Stimulated activated CD4-positive, alpha-beta T cell treated with anti-CD3 and anti-CD28 coated beads, TNF-alpha, amount 100 ng/mL, for 4 hours (primary cell): ENCODE measurements at places on chromosomes 3 and 15.

- no peak for DNase-seq
Observed at GRCh38 chr3:60388731-60389130, 862.5 kb downstream of the FHIT start.

GRCh38 chr3:16888785-16889607 lies 4.2 kb downstream of the PLCL2 start:
- DNase-seq: no peak

GRCh38 chr3:98967758-98968157 lies 66.3 kb upstream of the DCBLD2 start:
- no peak for DNase-seq

- DNase-seq: peak; percentile 70
Observed at GRCh38 chr15:63277038-63277892, at the start of gene APH1B. APH1B (plus strand) TSS chr15:63277605; CDS start chr15:63277624, 19 bp downstream.

DNA sequence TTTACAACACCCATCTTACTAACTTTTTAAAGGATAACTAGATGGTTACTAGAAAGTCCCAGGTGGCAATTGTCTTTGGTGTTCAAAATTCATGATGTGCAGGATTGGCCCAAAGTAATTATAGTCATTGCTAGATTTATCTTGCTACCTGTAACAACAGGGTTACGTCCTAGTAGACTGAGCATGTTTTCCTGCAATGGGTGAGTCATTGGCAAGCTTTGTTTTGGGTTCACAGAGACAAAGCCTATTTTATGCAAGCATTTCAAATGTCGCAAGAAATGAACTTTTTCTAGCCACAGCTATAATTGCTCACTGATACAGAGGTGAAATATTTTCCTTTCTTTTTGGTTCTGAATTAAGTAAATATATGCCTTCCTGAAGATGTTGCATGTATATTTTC lies 267.6 kb downstream of the AGBL1 start:
- no peak for DNase-seq

GRCh38 chr3:62705721-62706120 lies 169.5 kb downstream of the CADPS start:
- DNase-seq: no peak

- DNase-seq: no peak
Observed at GRCh38 chr15:70509282-70509662, 254.1 kb downstream of the UACA start.

DNA sequence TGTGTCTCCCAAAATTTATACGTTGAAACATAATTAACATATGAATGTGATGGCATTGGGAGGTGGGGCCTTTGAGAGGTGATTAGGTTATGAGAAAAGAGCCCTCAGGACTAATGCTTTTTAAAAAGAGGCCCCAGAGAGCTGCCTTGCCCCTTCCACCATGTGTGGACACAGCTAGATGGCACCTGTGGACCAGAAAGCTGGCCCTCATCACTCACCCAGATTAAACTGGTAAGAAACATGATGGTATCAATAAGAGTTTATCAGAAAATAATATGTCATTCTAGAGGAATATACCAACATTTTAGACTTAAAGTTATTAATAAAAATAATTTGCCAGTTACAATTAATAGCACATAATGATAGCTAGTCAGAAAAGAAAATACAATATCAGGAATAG lies 25.2 kb upstream of the FAN1 start:
- DNase-seq: no peak

- no peak for DNase-seq
Observed at GRCh38 chr3:55591888-55592287, 104.8 kb upstream of the WNT5A start.

- DNase-seq: no peak
Observed at GRCh38 chr15:100944986-100945385, 25.8 kb downstream of the LRRK1 start.

DNA sequence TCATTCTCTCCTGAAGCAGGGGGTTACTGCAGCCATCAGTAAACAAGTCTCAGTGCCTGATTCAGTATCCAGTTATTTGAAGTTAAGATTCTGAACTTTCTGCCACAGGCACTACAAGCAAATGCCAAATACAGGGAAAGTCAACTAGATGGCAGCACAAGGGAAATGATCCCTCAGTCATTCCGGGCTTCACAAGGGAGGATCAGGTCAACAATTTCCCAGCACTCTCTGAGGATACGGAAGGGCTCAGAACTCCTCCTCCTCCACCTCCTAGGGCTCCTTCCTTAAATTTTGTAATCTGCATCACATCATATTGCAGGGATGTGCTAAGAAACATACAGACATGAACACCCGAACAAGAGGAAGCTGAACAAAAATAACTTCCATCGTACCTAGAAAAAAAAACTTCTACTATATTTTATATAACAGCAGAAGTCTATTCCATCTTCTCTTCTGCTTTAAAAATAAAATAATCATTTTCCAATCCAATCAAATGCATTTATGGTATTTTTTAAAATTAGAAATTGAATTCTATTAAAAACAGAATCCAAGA lies 187.1 kb downstream of the FMN1 start:
- no peak for DNase-seq

GRCh38 chr15:66765478-66766281 lies 63.6 kb downstream of the SMAD6 start:
- no peak for DNase-seq

DNA sequence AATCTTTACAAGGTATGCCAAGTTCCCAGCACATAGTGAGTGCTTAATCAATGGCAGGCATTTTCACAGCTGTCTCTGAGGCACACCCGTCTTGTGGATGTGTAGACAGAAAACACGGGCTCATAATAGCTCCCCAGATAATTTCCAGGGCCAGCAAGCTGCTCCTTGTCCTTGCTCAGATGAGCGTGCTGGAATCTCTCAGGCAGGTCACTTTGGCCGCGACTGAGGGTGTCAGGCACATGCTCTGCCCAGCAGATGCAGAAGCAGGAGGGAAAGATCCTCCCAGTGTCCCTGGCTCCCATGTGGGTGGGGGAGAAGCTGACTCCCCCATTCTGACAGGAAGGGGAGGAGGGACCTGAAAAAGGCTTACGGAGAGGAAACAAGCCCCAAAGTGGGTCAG lies 35.6 kb upstream of the SLC6A1 start:
- DNase-seq: no peak

DNA sequence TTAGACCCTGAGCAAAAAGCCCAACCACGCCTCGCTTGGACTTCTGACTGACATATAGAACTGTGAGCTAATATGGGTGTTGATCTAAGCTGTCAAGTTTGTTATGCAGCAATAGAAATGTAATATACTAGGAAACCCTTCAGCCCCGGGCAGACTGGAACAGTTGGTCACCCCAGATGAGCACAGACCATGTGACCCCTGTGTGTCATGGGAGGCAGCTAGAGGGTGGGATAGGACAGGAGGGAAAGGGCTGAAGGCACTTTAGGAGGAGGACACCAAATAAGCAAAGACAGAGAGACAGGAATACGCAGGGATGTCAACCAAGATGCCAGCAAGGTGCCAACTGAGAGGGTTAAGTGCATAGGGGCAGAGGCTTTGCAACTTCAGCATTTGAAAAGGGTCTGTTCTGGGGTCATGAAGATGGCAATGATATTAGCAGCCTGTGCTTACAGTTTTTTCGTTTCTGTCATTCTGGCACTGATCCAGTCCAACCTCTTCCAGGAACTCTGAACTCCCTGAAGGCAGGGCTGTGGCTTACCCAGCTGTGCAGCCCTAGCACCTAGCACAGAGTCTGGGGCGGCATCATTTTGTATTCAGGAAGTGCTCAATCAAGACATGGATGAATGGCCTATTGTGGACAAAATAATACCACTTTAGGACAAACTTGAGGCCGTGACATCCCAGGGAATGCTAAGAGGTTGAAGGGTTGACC lies 51.4 kb downstream of the HES1 start:
- DNase-seq: no peak

DNA sequence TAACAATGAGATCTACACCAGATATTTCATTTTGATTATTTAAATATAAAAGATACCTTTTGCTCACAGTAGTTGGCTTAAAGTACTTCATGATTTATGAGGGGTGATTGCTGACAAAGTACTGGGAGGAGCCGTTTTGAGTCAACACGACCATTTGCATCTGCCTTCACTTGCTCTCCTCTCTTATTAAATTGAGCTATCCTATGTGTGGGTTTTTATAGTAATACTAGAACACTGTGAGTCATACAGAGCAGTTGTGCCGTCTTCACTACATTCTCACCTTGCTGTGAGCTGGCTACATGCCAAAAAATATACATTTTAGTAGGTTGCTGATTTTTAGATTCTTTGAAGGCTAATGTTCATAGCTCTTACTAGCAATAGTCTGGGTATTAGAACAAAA lies 161.2 kb downstream of the ALCAM start:
- no peak for DNase-seq

GRCh38 chr3:167830007-167830406 lies 94.5 kb downstream of the SERPINI1 start:
- DNase-seq: no peak

DNA sequence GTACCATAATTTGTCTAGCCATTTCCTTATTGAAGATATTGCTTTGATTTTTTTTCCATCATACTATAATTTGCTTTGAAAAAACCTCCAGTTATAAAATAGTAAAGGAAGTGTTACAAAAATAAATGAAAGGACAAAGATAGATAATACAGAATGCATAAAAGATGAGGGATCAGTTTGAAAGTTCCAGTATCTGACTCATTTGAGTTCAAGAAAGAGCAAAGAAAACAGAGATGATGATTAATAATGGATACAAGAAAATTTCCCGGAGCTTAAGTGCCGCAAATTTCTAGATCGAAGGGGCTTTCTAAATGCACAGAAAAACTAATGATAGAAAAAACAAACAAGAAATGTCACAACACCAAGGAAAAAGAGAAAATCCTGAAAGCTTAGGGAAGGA lies 4.3 kb downstream of the WDR48 start:
- DNase-seq: no peak

DNA sequence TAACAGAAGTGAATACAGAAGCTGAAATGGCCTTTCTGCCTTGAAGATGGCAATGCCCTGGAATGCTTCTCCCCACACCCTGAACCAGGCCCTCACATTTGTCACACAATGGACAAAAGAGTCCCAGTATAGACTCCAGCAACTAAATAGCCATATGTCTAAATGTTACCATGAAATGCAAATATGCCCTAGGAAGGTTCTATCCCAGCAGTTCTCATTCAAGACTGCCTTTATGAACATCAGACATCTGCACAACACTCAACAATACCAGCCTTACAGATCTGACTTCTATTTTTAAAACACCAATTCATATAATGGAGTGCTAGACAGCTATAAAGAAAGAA lies 7.9 kb downstream of the ITGB5 start:
- DNase-seq: no peak

DNA sequence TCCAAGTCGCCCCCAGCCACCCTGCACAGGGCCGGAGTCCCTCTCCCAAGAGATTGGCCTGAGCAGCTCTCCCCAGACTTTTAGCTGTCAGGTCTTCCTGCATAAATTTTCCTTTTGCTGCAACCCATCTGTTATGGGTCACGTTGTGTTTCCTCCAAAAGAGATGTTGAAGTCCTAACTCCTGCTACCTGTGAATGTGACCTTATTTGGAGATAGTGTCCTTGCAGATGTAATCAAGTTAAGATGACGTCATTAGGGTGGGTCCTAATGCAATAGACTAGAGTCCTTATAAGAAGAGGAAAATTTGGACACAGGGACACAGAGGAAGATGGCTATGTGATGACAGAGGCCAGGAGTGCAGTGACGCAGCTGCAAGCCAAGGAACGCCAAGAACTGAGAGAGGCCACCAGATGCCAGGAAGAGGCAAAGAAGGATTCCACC lies 13.2 kb upstream of the SLC6A6 start:
- no peak for DNase-seq

- no peak for DNase-seq
Observed at GRCh38 chr3:27571345-27571744, 87.2 kb upstream of the SLC4A7 start.

GRCh38 chr3:98894791-98895576 lies 6.5 kb downstream of the DCBLD2 start:
- no peak for DNase-seq

GRCh38 chr15:100966997-100967396 lies 47.8 kb downstream of the LRRK1 start:
- no peak for DNase-seq

DNA sequence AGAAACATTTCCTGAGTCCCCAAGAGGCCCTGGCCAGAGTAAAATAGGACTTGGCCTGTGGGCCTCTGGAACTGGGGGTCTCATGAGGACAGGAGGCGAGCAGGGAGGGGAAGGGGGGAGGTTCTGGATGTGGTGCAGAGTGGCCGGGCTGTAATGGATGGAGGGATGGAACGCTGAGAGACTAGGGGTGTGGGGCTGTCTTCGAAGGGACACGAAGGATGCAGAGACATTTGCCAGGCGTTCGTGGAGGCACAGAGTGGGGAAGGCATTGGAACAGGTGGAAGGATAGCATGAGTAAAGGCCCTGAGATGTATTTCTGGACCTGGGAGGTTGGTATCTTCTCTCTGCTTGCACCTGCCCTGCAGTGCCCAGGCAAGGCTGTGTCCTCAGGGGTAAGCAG lies 2.1 kb upstream of the LCTL start:
- no peak for DNase-seq

- DNase-seq: no peak
Observed at GRCh38 chr3:64716110-64716710, 28.4 kb upstream of the ADAMTS9 start.

DNA sequence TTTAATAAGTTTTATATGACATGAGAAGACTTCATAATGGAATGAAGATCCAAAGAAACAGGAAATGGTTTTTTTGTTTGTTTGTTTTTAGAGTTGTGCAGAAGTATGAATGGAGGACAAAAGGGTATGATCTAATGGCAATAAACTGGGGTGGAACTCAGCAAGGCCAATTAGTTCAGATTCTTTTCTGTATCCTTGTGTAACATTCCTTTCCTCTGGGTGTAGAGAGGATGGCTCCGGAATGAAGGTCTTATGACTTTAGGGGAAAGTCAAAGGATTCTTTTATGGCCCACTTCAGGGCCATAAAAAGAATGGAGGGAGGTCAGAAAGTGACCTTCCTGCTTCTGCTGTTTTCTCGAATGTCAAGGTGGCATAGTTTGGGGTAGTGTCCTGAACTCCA lies 152.6 kb downstream of the DPH6 start:
- no peak for DNase-seq

DNA sequence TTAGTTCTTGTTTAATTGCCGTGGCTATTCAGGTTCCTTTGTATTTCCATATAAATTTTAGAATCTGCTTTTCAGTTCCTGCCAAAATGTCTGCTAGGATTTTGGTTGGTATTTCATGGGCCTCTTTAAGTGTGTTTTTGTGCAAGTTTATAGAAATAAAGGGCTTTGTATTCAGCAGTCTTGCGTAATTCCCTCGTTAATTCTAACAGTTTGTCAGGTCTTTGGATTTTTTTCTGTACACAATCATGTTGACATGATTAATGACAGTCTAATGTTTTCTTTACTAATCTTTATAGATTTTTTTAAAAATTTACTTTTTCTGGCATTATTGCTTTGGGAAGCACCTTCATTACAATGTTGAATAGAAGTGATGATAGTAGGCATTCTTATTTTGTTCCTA lies 120.9 kb downstream of the NEK11 start:
- DNase-seq: no peak

- no peak for DNase-seq
Observed at GRCh38 chr3:196423044-196423781, 9.0 kb downstream of the UBXN7 start.

DNA sequence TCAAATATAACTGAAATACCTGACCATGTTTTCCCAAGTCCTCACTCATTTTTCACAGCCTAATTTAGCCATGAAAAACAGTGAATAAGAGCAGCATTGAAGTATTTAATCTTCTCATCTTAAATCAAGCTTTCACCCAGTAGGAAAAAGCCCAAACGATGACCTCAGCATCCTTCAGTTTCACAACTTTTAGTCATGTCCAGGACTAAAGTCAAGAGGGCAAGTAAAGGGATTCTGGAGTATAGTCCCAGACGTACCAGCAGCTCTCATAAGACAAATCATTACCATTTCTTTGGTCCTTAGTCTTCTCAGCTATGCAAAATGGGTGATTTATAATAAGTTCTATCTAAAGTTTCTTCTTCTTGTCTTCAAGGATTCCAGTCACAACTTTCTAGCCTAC lies 237.3 kb downstream of the IL5RA start:
- DNase-seq: no peak
